ENCODE measurements at places on chromosomes 2 and 18.

DNA sequence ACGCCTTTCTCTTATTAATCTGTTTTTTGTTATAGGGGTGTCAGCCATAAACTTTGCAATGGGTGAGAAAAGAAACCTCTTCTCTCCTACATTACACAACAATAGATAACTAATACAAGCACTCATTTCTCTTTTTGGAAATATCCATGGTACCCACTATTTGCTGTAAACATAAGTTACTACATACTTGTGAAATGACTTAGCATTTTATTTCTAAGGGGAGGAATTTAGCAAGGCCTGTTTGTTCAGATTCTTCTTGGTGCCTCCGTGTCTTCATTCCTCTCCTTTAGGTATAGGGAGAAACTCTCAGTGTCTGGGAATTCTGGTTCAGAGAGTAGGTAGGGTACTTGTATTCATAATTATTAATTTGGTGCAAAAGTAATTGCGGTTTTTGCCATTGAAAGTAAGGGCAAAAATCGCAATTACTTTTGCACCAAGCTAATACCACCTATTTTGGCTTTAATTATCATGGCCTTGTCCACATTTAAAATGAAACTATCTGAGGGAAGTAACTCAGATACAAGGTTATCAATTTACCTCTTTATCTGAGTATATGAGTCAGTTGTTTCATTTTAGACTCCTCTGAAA, 134.8 kb downstream of the MREG start:
- no peak for DNase-seq

DNA sequence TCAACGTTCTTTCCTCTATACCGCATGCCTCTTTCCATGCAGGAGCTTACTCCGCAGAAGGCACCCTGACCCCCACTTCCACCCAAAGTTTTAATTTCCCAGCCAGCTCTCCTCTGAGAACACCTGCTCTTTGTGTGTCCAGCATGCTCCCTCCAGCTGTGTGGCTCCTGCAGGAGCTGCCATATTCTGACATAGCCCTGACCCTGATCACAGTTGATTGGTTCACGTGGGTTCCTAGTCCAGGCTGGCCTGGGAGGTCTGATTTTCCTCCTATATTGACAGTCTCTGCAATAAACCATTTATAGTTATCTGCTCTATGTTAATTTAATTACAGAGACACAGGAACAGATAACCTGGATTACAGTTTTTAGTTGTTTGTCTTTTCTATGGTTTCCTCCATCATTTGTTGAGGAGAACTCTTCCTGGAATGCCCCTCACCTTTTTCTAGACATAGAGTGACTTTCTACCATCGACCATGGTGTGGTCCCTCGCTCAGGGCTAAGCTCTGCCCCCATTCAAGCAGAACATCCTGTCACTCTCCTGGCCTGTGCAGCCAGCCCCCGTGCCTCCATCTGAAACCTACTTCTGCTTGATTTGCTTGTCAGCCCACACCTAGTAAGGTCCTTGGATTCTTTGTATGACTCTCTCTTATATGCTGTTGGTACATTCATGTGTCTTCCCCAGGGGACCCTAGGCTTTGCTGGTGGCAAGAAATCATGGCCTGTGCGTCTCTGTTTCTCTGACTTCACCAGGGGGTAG, 231.5 kb downstream of the LPIN1 start:
- DNase-seq: no peak

- DNase-seq: no peak
These were observed 185.9 kb upstream of the TPO start for GRCh38 chr2:1227274-1227900.

DNA sequence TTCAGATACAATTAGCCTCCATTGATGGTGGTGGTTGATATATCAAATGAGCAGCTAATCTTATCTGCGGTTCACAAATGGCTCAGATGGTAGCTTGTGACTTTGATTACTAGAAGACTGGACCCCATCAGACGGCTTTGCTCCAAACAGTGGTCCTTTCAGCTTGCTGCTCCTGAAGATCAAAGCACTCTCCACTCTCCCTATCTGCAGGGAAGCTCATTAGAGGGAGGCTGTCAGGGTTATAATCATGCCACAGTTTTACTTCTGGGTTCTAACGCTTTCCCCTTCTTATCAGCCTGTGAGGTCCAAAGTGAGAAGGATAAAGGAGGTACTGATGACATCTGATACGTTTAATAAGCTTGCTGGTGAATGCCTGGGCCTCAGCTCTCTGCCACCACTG, 247.1 kb upstream of the NT5C1B start:
- no peak for DNase-seq

DNA sequence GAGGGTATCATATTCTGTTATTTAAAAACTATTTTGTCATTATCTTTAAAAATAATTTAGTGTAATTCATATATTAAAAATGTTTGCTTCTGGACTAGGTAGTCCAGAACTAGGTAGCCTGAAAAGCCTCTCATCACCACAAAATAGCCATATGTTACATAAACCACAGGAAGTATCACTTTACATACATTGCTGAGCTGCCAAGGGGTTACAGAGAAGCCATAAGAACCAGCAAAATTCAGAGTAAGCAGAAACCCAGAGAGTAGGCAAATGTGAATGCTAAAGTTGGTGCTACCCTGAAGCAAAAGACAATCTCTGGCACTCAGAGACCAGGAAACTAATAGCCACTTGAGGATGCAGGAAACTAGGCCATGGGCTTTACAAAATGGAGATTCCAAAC, 60.9 kb downstream of the LOXHD1 start:
- DNase-seq: no peak

- DNase-seq: no peak
These were observed 108.8 kb downstream of the FMNL2 start for GRCh38 chr2:152443771-152444170.

DNA sequence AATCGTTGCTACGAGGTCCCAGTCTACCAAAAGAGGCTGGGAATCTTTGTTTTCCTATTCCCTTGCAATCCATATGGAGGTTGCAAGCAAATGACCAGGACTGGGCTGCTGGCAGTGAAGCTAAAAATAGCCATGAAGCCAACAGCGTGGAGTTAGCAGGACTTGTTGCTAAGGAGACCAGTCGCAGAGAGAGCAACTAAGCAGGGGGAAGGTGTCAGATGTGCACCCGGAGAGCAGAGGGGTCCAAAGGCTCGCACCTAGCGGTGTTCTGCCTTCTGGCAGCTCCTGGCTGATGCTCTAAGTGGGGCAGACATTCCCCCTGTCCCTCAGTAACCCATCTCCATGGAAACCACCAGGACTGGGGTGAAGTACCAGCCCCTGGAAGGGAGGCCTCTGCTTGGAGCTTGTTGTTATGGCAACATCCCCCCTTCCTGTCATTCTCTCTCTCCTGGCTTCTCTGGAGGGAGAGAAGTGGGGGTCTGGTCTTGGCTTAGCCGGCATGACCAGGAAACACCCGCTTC, 84.6 kb downstream of the DNMT3A start:
- no peak for DNase-seq

DNA sequence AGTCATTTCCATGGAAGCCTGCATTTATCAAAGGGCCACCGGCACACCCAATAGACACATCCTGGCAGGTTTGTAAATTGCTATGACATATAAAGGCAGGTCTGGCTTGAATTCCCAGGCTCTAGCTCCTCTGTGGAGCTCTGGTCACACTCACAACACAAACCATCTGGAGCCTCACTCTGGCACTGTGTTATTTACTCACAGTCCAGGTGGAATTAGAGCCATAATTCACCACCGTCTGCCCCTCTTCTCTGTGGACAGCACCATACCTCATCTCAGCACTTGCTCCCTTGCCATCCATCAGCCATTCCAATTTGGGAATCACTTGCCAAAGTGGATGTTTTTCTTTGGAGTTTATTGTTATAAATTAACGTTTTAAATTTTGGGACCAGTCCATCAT, 84.3 kb upstream of the OSR1 start:
- no peak for DNase-seq

GRCh38 chr18:67766930-67767329, 250.4 kb upstream of the DSEL start:
- DNase-seq: no peak

- no peak for DNase-seq
These were observed 872 bp downstream of the RDH14 start for GRCh38 chr2:18559531-18560030.

DNA sequence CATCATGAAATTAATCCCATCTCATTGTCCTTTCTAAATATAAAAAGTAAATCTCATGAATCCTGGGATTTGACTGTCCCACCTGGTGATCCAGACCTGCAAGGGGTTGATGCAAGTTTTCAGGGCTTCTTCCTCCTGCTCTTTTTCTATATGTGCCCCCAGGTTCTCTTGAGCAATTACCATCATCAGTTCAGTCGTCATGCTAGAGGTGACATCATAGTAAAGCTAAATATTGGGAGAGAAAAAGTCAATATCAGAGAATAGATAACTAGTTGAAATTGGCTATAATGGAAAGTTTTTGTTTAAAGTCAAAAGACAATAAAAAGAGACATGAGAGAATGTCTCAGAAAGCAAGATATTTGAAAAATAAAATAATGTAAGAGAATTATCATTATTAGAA, 8.3 kb downstream of the MDH1B start:
- DNase-seq: no peak

DNA sequence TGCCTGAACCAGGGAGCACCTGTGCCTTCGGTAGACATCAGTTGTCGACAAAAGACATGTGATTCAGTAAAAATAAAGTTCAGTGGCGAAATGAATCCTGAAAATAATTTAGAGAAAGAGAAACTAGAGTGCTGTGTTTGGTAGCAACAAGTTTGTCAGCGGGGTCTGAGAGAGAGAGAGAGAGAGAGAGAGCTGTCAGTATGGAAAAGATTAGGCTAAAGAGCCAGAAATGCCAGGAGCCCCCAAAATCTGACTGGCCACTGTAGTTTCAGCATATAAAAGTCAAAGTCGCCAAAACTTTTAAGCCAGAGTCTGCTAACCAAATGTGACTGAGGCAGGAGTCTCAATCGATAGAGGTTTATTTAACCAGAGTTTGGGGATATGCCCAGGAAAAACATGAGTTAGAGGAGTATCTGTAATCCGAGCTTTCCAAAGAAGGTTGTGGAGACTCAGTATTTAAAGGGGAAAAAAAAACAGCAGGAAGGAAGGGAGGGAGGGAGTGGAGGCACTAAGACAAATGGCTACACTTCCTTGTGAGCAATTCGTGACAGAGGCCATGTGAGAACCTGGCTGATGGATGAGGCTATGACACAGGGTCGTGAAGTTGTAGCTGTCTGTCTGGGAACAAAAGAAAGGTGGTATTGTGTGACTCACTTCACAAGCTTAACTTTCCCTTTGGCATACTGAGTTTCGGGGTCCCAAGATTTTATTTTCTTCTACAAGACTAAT, 20.5 kb upstream of the GNAL start:
- no peak for DNase-seq

- no peak for DNase-seq
These were observed 376.3 kb upstream of the UBE2E3 start for GRCh38 chr2:180604077-180604476.

GRCh38 chr2:200306931-200307723, 634 bp downstream of the SPATS2L start:
- DNase-seq: no peak

- no peak for DNase-seq
These were observed 91.8 kb upstream of the SERTAD2 start for GRCh38 chr2:64745562-64745961.
